AG08396 (cell line): ENCODE measurements at places on chromosomes 1 and 21.

DNA sequence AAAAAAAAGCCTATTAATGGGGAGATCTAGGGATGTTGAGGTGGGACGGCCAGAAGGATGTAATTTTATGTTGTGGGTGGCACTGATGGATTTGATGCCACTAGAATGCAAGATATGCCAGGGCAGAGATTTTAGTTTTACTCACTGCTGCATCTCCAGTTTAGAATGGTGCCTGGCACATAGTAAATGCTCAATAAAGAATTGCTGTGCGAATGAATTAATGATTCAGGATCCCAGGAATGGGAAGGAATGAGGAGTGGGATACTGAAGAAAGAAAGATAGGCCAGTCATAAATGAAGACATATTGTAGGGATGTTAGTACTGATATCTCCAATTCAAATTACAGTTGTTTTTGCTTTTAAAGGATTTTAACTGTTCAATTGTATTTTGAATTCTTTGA, 72.6 kb downstream of the CAMTA1 start:
- no peak for DNase-seq

DNA sequence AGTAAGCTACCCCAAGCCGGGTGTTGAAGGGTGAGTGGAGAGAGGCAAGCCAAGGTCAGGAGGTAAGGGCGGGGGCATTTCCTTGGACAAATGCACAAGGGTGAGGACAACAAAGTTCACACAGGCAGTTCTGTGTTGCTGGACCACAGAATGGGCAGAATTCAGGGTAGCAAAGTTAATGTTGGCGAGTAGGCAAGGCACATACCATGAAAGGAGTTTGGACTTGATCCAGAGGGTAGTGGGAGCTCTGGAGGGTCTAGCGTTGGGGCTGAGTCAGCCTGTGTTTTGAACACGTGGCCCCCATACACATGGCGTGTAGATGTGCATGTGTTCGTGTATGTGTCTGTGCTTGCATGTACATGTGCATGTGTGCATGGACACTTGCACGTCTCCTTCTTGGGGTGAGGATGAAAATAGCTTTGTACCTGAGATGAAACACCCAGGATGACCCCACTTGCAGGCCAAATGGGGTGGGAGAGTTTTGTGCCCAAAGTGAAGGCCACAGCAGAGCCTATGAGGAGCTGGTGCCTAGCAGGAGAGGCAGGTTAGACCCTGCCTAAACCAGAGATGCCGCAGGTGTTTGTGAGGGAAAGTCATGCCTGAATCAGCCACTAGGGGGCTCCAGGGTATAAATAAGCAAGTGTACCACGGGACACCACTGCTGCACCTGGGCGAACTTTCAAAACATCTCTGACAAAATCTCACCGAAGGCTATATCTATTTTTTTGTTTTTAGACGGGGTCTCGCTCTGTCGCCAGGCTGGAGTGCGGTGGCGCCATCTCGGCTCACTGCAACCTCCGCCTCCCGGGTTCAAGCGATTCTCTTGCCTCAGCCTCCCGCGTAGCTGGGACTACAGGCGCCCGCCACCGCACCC, 21.8 kb downstream of the SLC27A3 start:
- DNase-seq, result peak; percentile 82

DNA sequence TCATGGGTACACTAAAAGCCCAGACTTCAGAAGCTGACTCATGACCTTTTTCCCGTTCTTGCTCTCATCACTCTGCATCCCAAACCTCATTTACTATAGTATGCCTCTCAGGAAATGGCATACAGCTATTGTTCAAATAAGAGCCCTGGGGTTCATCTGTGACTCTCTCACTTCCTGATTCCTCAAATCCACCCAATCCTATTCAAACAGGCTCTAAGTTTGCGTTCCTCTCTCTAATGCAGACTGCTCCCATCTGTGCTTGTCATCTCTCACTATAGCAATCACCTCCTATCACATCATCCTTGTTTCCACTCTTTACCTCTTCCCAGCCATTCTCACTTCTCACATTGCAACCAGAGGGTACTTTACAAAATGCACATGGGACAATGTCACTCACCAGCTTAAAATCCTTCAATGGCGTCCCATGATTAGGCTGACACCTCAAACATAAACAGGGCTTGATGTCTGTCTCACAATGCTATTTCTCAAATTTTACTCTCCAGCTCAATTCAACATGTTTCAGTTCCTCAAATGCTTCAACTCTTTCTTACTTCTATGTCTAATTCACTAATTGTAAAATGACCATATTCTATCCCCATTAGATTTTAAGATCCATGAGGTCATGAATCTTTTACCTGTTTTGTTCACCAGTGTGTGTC, 408.4 kb downstream of the NTNG1 start:
- DNase-seq, result no peak

GRCh38 chr21:27212441-27212840, 245.6 kb upstream of the ADAMTS5 start:
- no peak for DNase-seq

GRCh38 chr1:50901872-50902271, 58.2 kb downstream of the FAF1 start:
- DNase-seq, result no peak

GRCh38 chr1:59520827-59521418, 224.0 kb downstream of the FGGY start:
- DNase-seq, result peak; percentile 57

- no peak for DNase-seq
These were observed 10.6 kb upstream of the USP1 start for GRCh38 chr1:62426237-62426636.

DNA sequence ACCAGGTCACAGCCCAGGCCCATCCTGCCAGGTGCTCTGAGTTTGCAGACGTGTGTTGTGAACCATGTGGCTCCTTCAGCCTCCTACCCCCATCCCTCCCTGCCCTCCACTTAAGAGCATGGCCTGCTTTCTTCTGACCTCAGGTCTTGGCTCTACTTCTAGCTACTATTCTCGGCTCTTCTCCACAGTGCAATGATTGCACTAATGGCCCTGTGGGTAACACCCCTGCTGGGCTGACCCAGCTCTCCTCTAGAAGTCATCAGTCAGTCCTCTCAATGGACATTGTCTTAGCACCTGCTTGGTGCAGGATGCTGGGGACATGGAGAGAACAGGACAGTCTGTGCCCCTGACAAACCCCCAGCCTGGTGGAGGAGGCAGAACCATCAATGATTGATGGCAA, 22.2 kb upstream of the IFFO2 start:
- DNase-seq, result no peak
